ENCODE measurements at places on chromosomes 6 and 20.
A peak's percentile ranks its signal among the peaks of the same experiment; 100 is the strongest.

DNA sequence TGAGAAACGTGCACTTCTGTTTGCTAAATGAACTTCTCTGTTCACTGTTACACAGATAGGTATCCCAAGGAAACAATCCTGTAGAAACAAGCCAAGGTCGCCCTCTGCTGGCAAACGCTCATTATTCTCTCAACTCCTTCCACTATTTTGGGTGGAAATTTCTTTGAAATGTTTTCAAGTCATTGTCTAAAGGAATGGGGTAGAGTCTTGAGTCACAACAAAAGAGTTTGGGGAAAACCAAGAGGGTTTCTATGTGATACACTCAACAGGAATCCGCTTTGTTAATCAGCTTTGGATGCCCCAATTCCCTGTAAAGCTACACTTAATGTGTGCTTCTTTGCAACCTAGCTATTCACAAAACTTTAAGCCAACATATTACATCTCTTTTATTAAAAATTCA, 4.6 kb upstream of the RAE1 start:
- DNase-seq: peak; percentile 68

DNA sequence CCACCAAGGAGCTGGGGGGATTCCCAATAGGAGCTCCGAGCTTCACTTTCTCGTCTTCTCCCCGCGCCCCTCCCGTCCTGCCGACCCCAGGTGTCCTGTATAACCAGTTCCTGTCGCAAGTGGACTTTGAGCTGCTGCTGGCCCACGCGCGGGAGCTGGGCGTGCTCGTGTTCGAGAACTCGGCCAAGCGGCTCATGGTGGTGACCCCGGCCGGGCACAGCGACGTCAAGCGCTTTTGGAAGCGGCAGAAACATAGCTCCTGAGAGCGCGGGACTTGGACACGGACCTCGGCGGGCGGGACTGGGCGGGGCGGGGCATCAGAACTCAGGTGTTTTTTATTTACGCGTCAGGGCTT, 340 bp upstream of the VARS2 start:
- DNase-seq: no peak

GRCh38 chr6:141421378-141421777, 711.3 kb upstream of the GJE1 start:
- no peak for DNase-seq

GRCh38 chr6:132205946-132206345, 195.3 kb downstream of the MOXD1 start:
- DNase-seq: no peak

GRCh38 chr6:15535495-15536197, 127.2 kb downstream of the DTNBP1 start:
- DNase-seq: no peak

DNA sequence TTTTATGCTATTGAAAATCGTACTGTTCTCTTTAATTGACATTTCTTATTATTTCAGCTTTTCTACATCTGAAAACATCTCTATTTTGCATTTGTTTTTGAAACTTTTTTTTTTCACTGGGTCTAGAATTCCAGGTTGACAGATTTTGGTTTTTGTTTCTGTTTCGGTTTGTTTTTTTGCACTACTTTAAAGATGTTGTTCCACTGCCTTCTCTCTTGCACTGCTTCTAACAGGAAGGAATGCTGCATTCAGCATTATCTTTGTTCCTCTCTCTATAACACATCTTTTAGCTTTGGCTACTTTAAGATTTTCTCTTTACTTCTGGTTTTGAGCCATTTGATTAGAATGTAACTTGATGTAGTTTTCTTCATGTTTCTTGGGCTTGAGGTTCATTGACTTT, 20.1 kb upstream of the SLC17A1 start:
- no peak for DNase-seq

- DNase-seq: no peak
These were observed 339.0 kb upstream of the CITED2 start for GRCh38 chr6:139713424-139713823.

Measured in activated T-cell treated with anti-CD3 and anti-CD28 coated beads, Interleukin-2, amount 50 U/mL, for 1 hour (primary cell).